Bone marrow (tissue), 2 donors: ENCODE measurements at places on chromosomes 16 and 17.

DNA sequence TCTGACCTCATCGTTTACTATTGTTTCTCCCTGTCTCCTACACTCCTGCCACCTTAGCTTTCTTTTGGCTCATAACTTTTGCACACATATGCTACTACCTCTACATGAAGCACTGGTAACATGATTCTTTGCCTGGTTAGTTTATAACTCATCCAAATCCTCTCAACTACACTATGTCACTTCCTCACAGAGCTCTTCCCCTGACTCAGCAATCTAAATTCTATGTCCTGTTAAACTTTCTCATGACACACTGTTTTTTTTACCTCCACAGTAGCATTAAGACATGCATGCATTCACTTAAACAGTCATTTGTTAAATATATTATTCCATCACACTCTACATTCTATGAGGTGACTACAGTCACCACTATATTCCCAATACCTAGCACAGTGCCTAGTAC is 19.7 kb downstream of the APPBP2 start:
- no peak for DNase-seq

DNA sequence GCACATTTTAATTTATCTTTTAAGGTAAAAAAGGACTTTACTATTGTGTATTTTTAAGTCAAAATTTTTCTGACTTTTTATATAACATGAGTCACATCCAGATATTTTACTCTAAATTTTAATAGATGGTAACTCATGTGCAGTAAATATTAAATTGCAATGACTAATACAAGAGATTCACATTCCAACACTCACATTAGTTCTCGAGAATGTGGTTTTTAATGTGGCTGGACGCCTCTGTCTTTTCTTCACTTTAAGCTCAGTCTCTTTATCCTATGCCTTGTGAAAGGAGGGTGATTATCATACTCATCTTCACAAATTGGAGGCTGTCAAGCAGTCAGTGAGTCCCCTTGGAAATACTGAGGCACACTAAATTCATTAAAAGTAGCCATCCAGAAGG is 315.6 kb downstream of the HS3ST3B1 start:
- DNase-seq = no peak

DNA sequence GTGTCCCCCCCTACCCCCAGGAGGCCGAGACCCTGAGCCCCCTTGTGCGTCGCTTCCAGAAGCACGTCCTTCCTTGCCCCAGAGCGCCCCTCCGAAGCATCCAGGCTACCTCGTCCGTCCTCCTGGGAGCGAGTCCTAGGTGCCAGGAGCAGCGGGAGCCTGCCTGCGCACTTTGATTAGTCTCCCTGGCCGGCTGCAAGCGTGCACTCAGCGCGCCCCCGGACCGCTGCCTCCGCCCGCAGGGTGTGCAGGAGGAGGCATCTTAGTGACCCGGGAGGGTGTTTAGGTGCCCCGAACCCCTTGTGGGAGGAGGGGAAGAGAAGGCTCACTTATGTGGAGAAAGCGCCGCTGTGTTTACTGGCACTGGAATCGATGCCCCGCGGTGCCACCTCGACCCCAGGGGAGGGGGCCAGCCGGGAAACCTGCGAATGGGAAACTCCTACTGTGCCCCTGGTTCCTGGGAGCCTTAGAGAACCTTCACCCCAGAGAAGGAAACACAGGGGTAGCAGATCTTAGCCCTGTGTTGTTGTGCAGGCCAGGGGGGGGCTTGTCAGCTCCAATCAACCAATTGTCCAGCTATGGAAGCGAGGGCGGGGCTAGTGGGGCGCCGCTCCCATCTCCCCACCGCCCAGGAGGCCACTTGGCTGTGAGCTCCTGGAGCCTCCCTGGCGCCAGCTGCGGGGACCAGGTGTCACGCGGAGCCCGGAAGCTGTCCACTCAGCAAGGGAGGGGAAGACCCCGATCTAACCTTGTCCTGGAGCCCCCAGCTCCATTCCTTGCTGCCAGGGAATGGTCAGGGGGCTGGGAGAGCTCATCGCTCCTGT is 922.8 kb upstream of the EEF2KMT start:
- no peak for DNase-seq

DNA sequence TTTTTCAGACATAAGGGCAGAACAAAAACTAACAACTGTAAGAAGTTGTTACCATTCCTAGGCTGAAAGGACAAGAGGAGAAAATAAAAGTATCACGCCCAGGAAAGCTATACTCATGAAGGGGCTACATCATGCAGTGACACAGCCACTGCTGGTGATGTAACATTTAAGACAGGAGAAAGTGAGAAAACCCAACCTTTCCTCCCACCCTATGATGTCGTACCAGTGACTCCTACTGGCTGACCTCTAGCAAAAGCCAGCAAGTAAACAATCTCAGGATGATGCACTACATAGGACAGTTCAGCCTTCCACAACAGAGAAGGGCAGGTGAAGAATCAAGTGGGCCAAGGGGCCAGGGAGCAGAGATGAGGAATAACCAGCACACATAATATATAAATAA is 14.0 kb upstream of the OR1E2 start:
- no peak for DNase-seq

DNA sequence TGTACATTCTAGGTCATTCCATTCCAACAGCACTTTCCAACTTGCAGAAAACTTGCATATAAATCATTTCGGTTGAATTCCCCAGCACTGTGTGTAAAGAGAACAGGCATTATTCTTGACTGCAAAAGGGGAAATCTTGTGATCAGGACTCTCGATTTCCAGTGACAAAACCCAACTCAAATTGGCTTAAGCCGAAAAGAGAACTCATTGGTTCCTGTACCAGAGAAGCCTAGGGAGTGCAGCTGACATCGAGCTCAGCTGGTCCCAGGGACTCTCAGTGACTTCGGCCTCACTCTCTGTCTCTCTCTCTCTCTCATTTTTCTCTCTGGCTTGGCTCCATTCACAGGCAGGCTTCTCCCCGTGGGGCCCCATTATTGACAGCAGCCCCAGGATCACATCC is 30.7 kb downstream of the CD300LF start:
- no peak for DNase-seq

DNA sequence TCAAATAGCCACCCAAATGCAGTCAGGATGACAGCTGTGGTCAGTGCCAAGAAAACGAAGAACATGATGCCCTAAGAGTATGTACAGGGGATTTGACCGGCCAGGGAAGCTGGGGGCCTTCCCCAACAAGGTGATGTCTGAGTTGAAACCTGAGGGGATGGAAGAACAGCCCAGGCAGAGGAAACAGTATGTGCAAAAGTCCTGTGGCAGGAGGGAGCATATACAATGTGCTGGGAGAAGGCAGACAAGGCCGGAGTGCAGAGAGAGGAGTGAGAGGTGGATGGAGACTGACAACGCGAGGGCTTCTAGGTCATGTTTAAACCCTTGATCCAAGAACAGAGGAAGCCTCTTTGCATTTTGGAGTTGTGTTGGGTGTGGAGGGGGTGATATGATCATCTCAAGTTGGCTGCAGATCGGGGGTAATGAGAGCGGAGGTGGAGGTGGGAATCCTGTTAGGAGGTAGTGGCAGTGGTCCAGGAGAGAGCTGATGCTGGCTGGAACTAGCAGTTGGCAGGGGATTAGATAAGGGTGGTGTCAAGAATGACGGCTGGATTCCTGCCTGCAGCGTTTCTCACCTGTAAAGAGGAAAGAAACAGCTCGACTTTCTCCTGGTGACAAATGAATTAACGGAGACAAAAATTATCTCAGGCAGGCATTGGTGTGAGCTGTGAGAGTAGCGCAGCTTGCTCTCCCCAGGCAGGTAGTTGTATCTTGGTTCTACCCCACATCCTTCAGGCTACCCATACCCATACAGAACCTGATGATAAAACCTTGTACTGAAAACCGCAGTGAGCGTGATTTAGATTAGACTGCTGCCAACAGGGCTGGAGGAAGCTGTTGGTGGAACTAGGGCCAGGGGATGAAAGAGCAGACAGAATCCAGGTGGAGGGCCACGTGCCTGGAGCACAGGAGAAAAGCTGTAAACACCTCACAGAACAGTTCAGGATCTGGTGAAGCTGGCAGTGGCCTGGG is 37.2 kb upstream of the NGFR start:
- no peak for DNase-seq

DNA sequence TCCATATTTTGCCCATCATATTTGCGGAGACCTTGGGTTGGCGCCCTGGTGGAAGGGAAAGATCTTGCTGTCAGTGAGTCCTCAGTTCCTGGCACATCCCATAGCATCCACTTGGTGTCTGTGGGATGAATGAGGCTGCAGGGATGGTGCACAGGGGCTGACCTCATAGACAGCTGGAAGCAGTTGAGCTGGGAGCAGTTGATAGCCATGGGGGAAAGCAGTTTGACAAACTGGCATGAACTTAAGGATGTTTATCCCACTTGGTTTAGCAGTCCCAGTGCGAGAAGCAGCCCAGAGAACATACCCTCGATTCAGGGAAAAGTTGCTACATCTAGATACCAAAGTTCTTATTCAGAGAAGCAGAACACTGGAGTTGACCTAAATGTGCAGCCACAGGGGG is 80.7 kb downstream of the SNX29 start:
- no peak for DNase-seq

- no peak for DNase-seq
These were observed 5.9 kb downstream of the CA5A start for GRCh38 chr16:87930456-87930855.

DNA sequence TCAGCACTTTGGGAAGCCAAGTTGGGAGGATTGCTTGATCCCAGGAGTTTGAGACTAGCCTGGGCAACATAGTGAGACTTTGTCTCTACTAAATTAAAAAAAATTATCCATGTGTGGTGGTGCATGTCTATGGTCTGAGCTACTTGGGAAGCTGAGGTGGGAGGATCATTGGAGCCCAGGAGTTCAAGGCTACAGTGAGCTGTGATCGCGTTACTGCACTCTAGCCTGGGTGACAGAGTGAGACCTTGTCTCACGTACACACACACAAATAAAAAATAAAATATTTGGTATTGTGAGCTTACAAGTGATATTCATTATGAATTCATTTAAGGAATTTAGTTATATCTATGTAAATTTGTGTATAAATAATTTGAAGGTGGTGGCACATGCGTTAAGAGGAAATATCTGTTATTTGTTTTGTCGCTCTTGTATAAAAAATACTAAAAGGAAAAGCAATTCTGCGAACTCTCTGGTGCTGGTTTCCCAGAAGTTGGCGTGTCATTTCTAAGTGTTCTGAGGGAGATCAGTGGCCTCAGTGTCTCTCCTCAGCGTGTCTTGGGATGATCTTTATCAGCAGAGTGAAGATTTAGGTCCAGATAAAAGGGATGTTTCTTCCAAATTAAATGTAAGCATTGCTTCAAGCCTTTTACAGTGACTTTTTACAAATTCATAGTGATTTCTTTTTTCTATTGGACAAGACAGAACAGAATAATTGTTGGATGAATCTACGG is 187.6 kb downstream of the FTO start:
- no peak for DNase-seq

- DNase-seq = no peak
These were observed 32.2 kb upstream of the MLKL start for GRCh38 chr16:74732707-74733350.

GRCh38 chr17:74605361-74605760 is 13.3 kb upstream of the CD300LD start:
- no peak for DNase-seq

DNA sequence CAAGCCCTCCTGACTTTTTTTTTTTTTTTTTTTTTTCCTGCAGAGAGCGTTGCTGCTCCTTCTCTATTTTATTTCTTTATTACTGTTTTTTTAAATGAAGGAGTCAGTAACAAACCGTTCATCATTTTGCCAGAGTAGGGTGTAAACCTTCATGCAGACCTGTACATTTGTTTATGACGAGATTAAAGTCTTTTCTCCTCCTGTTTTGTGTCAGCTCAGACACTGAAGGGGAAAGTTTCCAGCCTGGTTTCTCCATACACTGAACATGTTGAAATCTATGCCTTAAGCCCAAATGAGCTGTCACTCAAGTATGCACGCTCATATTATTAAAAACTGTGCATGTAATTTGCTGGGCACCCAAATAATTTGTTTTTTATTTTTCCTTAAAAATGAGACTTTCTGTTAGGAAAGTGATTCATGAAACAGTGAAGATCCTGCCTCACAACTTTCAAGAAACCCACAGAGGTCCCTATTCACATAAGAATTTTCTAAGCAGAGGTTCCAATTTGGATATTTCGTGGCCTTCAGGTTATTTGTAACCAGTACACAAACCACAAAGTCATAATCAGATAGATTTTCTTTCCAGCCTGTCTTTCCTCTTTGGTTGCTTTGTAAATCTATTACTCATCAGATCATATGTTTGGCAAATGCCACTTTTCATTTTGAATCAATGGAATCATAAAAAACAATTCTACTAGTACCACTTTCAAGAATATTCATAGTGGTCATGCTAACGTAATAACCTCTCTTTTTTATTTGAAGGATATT is 700.3 kb downstream of the MAF start:
- no peak for DNase-seq
